ENCODE measurements at places on chromosomes 16 and 17.

GRCh38 chr17:64028874-64029464 is 8.5 kb upstream of the ICAM2 start:
- DNase-seq, result peak; percentile 81

GRCh38 chr17:64615028-64615677 is 47.0 kb downstream of the SMURF2 start:
- no peak for DNase-seq

DNA sequence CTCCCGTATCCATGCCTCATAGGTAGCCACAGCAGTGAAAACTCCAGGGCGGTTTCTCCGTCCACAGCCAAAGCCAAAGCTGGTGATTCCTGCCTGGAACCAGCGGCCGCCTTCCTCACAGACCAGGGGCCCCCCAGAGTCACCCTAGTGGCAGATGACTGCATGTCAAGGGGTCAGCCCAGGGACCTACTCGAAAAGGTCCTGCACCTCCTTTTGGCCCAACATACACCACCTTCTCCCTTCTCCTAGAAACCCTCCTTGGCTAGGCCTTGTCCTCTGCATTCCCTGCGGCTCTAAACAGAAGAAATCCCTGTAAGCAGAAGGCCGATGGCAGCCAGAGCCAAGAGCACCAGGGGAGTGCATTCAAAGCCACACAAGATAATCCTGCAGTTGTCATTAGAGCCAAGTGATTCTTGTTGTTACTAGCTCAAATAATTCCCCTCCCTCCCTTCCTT is 6.1 kb downstream of the PRSS36 start:
- no peak for DNase-seq

- DNase-seq, result no peak
These were observed 261.7 kb downstream of the BCAS3 start for GRCh38 chr17:60939318-60939717.

DNA sequence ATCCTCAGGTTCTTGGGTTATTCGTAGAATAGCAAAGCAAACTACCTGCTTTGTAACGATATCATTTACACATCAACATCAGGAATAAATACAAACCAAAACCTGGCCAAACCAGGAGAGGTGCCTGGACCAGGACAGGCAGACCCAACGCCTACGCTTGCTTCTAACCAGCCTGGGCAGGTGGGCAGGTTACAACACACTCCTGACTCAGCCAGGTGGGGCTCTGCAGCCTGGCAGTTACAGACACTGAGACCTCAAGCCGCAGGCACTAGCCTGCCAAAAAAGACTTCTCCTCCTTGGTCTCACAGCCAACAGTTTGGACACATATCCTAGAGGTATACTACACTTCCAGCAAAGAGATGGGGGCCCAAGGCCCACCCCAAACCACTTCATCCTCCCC is 14.0 kb downstream of the ANKRD11 start:
- DNase-seq, result no peak

GRCh38 chr16:30628628-30629540 is 18.7 kb upstream of the ZNF689 start:
- peak; percentile 92 for DNase-seq

DNA sequence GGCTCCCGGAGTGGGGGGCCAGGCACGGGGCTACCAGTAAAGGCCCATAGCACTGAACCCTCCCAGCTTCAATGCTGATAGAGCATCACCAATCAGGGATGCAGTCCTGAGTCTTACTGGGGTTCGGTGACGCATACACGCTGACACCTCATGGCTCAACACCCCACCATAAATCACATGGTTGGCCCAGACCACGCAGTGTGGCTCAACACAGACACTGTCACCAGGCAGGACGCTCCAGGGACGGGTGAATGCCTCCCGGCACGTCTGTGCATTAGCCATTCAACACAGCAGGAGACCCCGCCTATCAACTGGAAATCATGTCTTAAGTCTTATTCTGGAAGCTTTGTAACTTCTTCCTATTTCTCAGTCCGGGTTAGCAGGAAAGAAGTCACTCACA is 35.0 kb downstream of the NECAB2 start:
- DNase-seq, result no peak

GRCh38 chr17:40862985-40863733 is 3.9 kb downstream of the KRT12 start:
- no peak for DNase-seq

DNA sequence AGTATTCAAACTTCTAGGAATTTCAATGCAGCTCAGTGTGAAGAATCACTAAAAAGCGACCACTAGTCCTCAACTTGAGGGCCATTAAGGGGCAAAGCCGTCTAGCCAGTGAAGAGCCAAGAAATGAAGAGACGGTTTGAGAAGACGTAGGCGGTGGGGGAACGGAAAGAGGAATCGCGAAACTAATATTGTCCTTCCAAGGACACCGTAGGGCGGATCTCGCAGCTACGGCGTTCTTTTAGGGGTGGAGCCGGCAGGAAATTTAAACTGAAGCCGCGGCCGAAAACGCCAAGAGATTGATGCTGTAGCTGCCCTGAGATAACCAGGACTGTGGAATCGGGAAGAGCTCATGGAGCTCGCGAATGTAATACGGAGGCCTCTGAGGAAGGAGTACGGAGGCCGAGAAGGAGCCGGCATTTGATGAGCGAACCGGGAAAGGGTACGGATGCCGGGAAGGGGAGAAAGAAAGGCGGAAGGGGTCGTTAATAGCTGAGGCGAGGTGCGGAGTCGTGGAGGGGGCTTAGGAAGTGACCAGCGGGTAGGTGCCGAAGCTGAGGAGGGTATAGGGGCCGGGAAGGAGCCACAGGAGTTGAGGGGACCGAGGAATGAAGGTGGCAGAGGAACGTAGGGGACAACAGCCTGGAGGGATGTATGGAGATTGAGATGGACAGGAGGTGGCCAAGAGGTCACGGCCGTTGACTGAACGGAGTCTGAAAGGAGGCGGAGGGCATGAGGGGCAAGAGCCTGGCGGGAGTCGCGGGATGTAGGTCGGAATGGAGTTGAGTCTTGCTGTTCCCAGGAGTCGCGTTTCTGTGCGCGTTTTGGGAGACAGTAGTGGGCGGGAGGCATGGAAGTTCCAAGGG is at the start of gene DBF4B:
TSS of gene DBF4B (plus strand) at position 265 of the 863 bp plus-strand sequence. CDS start at position 421, 156 bp downstream.
- peak; percentile 89 for DNase-seq

- DNase-seq, result no peak
These were observed 20.3 kb downstream of the METRNL start for GRCh38 chr17:83099570-83100181.

DNA sequence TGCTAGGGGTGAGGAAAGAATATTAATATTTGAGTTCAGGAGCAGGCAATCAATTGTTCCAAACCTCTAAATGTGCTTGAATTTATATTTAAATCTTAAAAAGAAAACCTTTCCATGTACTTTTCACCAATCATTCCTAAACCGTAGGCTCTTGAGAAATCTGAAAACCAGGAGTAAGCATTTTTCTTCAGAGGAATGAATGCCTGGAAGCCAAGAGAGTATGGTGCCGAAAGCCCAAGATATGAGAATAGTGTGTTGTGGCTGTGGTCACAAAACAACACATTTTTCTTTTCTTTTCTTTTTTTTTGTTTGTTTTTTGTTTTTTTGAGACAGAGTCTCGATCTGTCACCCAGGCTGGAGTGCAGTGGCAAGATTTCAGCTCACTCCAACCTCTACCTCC is 37.6 kb downstream of the TEX2 start:
- DNase-seq, result no peak

DNA sequence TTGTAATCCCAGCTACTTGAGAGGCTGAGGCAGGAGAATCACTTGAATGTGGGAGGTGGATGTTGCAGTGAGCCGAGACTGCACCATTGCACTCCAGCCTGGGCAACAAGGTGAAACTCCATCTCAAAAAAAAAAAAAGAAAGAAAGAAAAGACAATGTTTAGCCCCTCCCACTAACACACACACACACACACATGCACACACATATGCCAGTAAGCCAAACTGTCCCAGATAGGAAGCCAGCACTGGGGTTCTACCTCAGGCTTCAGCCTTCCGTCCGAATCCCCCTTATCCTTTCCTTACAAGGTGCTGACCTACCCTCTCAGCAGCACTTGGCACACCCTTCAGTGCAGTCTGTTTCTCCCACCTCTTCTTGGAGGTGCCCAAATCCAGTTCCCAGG is 8.7 kb upstream of the KCNH6 start:
- no peak for DNase-seq

DNA sequence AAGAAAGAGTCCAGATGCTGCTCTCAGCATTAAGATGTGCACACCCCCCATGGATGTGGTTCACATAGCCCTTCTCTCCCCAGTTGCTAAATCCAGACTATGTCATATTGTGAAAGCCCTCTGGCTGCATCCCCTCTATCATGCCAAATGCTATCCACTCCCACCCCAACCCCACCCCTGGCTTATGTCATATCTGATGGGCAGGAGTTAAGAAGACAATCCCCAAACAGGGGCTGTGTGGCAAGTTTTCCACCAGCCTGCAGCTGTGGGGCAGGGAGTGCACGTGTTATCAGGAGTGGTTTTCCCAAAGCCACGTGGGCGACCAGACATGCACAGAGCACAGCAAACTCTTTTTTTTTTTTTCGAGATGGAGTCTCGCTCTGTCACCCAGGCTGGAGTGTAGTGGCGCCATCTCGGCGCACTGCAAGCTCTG is 10.0 kb downstream of the FAM117A start:
- no peak for DNase-seq

DNA sequence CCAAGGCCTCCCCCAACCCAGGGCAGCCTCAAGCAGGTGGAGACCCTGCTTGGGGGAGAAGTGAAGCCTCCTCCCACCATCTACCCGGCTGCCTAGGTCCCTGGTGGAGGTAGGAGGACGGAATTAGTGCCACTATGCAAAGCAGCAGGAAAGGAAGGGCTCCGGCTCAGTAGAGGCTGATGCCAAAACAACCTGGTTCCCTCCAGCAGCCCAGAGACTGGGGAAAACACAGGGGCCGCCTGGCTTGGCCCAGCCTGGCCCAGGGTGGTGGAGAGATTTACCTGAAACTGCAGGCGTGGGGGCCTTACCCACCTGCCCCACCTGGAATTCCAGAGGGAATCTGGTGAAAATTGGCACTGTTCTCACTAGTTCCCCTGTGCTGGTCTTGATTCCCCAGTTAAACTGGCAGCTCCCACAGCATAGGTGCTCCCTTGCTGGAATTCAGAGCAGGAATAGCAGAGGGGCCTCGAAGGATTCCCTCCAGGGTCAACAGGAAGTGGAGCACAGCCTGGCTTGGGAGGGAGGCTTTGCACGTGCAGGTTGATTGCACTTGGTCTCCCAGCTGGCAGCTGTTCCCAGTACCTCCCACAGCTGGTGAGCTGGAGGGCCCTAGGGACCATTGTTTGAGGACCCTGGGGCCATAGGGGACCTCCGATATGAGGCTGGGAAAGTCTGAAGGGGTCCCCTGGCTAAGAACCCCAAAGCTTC is 4.5 kb downstream of the CD79B start:
- DNase-seq, result no peak

GRCh38 chr17:8949061-8949661 is 16.3 kb downstream of the PIK3R5 start:
- DNase-seq, result no peak

GRCh38 chr17:62703261-62703775 is 75.8 kb downstream of the MRC2 start:
- no peak for DNase-seq

DNA sequence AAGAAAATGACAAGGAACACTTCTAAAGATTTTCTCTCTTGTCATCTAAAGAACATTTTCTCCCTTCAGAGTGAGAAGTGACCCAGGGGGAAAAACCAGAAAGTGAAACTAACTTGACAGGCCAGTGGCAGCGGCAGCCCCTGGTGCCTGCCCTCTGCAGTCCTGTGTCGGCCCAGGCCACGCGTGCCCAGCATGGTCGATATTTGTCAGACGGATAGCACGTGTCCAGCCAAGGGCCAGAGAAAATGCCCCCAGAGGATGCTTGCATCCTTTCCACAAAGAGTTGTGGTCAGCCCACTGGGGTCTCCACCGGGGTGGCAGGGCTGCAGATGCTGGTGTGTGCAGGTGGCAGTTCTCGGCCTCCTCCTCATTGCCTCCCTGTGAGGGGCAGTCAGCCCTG is 176.6 kb downstream of the RAB11FIP4 start:
- no peak for DNase-seq

DNA sequence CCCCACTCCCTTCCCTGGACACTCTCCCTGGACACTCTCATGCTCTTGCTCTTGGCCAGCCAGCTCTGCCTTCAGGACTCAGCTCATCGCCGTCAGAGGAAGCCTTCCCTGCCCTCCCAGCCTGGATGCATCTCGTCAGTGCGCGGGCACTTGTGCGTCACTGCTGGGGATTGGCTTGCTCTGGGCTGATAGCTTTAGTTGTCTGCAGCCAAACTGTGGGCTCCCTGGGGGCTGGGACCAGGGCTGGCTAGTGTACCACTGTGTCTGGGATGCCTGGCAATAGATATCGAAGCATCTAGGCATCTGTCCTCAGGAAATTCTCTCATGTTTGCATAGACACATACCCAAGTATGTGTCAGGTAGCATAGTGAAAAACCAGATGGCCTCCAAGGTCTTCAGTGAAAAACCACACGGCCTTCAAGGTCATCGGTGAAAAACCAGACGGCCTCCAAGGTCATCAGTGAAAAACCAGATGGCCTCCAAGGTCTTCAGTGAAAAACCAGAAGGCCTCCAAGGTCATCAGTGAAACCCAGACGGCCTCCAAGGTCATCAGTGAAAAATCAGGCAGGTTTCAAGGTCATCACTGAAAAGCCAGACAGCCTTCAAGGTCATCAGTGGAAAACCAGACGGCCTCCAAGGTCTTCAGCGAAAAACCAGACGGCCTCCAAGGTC is 72.0 kb downstream of the CMIP start:
- DNase-seq, result no peak

GRCh38 chr17:47270946-47271705 is 17.5 kb downstream of the ITGB3 start:
- DNase-seq, result no peak

GRCh38 chr17:6020376-6021010 is 49.7 kb upstream of the WSCD1 start:
- no peak for DNase-seq

DNA sequence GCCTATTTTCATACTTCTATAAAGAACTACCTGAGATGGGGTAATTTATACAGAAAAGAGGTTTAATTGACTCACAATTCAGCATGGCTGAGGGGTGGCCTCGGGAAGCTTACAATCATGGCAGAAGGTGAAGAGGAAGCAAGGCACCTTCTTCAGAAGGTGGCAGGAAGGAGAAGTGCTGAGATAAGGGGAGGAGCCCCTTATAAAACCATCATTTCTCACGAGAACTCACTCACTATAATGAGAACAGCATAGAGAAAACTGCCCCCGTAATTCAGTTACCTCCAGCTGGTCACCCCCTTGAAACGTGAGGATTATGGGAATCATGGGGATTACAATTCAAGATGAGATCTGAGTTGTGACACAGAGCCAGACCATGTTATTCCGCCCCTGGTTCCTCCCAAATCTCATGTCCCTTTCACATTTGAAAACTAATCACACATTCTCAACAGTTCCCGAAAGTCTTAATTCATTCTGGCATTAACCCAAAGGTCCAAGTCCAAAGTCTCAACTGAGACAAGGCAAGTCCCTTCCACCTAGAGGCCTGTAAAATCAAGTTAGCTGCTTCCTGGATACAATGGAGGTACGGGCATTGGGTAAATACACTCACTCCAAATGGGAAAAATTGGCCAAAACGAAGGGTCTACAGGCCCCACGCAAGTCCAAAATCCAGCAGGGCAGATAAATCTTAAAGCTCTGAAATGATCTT is 237.7 kb downstream of the CDH13 start:
- no peak for DNase-seq
